ENCODE measurements at places on chromosomes 5 and 9.

GRCh38 chr5:149761461-149761860, 31.4 kb downstream of the PPARGC1B start:
- no peak for DNase-seq

DNA sequence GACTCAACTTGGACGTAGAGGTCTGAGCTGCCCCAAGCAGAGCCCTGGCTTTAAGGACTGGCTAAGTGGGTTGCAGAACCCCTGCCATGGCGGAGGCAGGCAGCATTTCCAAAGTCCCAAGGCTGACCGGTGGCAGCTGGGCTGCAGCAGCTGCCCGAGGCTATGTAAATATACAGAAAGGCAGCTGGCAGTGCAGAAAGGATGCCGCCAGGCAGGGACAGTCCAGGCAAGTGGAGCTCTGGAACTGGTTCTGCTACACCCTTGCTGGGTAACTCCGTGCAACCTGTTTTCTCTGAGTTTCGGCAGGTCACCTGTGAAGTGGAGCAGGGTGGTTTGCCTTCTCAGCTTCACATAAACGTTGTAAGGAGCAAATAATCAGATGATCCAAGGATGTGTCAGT, 46.0 kb downstream of the SHB start:
- no peak for DNase-seq

DNA sequence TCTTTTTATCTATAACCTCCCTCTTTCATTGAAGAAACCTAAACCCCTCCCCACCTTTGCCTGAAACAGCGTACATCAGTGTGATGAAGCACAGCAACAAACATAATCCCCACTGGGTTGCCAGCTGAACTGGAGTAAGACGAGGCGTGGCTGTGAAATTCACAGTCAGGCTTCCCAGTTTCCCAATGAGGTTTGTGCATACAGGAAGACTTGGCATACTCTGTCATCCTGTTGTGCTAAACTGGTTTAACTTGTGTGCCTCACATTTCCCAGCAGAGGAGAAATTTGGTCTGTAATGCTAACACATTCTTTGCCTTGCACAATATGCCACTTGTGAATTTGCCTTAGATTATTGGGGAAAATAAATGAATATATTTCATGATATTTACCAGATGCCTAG, 121.5 kb downstream of the SV2C start:
- no peak for DNase-seq

- DNase-seq, result no peak
Observed at GRCh38 chr9:91186632-91187108, 175.0 kb downstream of the AUH start.

All from OCI-LY7 (cell line).